ENCODE measurements at places on chromosomes 1 and 21.

DNA sequence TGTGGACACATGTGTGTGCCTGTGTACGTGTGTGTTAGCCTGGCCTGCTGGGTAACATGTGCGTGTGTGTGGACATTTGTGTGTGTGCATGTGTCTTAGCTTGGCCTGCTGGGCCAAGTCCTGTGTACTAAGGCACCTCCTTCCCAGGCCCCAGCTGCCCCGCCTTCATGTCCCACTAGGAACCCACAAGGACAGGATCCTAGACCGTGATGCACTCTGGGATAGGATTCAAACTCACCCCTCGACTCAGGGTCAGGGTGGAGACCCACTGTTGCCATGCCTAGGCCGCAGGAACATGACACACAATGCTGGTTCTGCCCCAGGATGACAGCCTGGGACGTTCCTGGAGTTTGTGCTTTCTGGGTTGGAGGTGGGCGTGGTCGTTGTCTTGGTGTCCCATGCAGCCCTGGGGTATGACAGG lies 89.9 kb upstream of the TMPRSS2 start:
- no peak for DNase-seq

- DNase-seq, result no peak
These were observed 32.6 kb downstream of the B3GALT5 start for GRCh38 chr21:39645331-39645730.

GRCh38 chr1:47228644-47229030 lies 3.4 kb downstream of the TAL1 start:
- no peak for DNase-seq

DNA sequence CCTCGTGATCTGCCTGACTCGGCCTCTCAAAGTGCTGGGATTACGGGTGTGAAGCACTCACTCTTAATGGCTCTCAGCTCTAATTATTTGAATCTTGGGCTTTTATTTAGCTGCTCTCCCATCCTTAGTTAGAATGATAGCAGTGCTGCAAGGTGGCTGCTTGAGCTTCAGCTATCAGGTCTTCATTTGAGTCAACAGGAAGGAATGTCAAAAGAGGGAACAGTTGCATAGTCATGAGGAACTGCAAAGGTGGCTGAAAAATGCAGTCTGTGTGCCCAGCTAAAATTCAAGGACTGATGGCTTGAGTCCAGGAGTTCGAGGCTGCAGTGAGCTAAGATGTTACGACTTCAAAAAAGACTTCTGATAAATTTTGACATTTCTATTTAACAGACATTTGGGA lies 55.6 kb downstream of the UCK2 start:
- DNase-seq, result no peak

- no peak for DNase-seq
These were observed 36.7 kb downstream of the ATP1A1 start for GRCh38 chr1:116409751-116410191.

Measured in stimulated activated CD4-positive, alpha-beta T cell treated with anti-CD3 and anti-CD28 coated beads, Interleukin-1b, Interleukin-23, amount 100 ng/mL, for 1 hour (primary cell).